ENCODE measurements at places on chromosomes 6 and 20.

GRCh38 chr20:44111712-44112335 is 75.2 kb downstream of the JPH2 start:
- no peak for DNase-seq

DNA sequence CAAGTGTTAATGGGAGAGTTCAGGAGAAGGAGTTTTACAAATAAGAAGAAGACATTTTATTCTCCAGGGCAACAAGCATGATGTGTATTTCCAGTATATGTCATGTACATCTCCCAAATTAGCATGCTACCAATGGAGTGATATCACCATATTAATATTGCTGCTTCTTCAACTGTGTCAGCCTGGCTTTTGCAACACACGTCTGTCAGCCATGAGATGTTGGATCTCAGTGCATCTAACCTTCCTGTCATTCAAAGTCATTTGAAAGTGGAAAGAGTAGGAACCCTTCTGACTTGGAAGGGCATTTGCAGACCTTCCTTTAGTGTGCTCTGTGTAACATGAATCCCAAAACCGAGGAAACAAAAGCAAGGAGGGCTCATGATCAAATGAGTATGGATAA is 284.1 kb downstream of the ZNF217 start:
- DNase-seq, result no peak

- DNase-seq, result no peak
Observed at GRCh38 chr6:91337967-91338366, 751.1 kb upstream of the MAP3K7 start.

- DNase-seq, result no peak
Observed at GRCh38 chr6:25034431-25034921, 98.7 kb upstream of the RIPOR2 start.

DNA sequence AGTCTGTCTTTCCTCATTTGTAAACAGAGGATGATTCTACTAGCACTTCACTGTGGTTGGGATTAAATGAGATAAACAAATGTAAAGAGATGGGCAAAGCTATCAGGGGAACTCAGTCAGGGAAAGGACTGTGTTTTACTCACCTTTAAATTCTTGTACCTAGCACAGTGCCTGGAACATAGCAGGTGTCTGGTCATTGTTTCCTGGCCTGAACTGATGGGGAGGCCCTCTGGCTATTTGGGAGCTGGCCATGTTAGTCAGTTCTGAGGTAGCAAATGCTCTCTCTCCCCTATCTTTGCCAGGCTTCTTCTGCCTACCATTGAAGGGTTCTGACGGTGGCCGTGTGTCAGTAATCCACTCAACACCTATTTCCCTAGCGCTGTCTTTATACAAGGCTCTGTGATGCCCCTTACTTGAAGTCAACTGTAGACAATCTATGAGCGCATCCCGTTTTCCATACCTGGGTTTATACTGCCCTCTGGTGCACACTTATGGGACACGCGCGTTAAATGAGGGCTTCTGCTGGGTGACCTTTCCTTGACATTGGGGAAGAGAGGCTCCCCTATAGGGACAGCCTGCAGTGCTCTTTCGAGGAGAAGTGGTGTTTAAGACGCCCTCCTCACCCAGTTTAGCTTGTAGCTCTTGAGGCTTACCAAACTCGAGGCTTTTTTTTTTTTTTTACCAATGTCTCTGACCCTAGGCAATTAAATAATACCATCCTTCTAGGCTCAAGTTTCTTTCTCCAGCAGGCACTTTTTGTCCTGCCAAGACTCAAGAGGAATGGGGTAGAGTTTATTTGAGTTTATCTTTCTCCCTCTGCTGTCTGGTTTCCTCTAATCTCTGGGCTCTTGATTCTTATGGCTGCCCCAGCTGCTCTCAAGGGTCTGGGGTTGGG is 4.0 kb upstream of the SPATS1 start:
- DNase-seq, result peak; percentile 68

- no peak for DNase-seq
Observed at GRCh38 chr6:136567688-136568087, 17.5 kb upstream of the MAP7 start.

- DNase-seq, result no peak
Observed at GRCh38 chr6:111674883-111675282, 69.2 kb upstream of the TRAF3IP2 start.

DNA sequence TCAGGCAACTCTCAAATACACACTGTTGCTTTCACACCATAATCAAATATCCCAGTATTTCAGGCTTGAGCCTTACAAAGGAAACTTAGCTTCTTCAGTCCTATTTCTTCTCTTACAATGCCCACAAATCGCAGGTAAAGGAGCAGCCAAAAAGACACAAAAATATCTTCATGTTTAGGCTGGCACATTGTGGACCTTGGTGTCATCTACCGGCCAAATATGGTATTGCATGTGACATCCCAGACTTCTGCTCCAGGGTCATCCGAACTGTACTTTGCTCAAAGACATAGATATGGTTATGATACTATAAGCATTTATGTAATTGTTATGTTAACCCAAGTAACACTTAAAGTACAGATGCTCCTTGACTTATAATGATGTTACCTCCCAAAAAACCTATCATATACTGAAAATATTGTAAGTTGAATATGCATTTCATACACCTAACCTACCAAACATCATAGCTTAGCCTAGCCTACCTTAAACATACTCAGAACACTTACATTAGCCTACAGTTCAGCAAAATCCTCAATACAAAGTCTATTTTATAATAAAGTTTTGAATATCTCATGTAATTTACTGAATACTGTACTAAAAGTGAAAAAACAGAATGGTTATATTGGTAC is 4.6 kb downstream of the OR2H2 start:
- DNase-seq, result peak; percentile 31

- no peak for DNase-seq
Observed at GRCh38 chr20:10646886-10647420, 26.8 kb downstream of the JAG1 start.

DNA sequence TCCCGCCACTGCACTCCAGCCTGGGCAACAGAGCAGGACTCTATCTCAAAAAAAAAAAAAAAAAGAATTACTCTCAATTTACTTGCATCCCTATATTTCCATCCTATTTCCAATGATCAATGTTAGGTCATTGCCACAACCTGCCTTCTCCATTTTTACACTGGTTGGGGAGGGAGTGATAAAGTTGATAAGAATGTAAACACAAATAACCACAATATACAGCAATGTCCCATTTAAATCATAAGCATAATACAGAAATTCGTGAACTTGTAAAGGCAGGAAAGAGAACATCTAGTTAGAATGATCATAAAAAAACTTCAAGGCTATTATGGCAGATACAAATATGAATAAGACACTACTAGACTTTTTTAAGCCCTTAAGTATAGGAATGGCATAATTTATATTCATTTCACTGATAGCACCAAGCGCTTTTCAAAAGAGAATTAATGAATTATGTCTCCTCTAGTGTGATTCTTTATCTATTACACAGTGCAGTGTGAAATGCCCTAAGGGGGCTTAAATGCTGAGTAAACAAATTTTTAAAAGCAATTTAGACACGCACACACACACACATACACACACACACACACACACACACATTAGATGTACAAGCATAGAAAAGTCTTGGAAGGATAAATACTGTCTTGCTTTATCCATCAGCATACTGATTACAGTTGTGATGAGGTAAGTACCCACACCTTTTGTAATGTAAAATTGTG is 33.5 kb upstream of the RAB23 start:
- DNase-seq, result no peak

DNA sequence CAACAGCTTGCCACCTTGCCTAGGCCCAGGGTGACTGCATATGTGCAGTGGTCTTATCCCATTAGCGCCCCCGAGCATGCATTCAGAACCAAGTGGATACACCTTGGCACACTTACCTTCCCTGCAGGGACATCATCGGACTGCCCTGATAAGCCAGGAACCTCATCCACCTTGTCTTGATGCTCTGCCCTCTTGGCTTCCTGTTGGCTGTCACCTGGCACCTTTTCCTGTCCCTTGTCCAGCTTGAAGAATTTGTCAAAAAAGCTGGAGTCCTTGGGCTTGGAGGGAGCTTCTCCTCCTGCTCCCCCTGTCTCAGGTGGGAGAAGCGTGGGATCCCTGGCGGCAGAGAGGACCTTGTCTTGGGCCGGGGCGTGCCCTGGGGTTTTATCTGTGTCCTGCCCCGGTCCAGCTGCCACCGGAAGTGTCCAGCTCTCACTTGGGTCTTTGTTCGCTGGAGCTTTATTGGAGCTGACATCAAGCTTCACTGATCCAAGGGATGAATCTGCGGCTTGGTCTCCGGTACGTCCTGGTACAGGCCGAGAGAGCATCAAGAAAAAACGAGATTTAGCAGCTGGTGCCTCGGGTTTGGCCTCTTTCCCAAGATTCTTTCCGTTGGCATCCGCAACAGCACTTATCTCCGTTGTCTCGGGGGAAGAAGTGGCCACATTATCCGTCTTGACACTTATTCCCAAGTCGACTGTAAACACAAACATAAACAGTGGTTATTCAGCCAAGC is 42.0 kb downstream of the BCAS1 start:
- no peak for DNase-seq

DNA sequence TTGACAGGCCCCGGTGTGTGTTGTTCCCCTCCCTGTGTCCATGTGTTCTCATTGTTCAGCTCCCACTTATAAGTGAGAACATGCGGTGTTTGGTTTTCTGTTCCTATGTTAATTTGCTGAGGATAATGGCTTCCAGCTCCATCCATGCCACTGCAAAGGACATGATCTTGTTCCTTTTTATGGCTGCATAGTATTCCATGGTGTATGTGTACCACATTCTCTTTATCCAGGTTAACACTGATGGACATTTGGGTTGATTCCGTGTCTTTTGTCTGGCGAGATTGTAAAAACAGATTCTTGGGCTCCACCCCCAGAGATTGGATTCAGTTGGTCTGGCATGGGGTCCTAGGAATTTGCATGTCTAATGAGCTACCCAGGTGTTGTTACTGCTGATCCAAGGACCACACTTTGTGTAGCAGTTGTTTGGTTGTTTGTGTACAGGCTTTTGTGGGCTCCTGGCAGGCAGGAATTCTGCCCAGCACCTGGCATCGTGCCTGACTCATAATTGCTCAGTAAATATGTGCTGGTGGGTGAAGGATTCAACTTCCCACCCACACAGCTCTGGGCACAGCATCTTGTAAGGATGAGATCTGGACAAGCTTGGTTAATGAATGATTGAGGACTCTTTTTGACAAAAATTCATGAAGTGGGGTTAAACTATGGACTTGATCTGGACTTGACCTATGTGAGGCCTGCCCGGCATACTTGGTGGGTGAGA is 5.2 kb downstream of the TOX2 start:
- no peak for DNase-seq

- DNase-seq, result no peak
Observed at GRCh38 chr6:127439718-127440117, 19.5 kb downstream of the KIAA0408 start.

All from NCI-H524 (cell line).